ENCODE measurements at places on chromosomes 4 and X.

DNA sequence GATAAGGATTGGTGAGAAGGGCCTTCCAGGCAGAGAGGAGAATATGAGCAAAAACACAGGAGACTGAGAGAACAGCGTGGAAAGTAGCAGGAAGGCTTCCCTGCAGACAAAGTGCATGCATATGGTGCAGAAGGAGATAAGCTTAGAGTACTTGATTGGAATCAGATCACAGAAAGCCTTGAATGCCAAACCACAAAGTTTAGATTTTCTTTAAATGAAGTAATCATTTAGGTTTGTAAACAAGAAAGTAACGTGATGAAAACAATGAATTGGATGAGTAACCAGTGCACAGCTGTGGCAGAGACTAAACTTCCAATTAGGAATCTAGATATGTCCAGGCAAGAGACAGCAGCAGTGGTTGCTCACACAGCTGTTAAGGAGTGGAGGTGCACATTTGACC lies 83.8 kb upstream of the C1QTNF7 start:
- peak; percentile 94 for DNase-seq

DNA sequence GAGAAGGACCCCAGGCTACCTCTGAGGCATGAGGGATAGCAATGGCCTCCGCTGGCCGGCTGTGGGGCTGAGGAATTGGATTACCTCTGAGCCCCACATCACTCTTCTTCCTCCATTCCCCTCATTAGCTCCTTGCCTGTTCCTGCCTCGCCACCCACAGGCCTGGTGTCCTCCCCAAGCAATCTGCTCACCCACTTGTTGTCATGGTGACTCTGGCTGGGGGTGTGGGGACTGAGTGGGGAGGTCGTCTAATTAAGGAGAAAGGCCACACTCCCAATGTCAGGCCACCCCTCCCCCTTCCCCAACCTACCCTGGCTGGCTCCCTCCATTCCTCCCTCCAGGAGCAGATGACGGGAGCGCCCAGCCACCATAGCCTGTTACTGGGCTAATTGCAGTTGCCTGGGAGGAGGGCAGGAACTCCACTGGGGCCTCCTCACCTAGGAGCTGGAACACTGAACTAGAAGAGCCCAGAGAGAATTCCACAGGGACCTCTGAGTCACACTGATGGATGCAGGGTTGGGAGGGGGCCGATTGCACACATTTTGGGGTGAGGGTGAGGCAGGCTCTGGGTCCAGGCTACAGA lies 20.7 kb downstream of the NALF2 start:
- no peak for DNase-seq

GRCh38 chr4:150402871-150403272 lies 179.1 kb upstream of the MAB21L2 start:
- no peak for DNase-seq

DNA sequence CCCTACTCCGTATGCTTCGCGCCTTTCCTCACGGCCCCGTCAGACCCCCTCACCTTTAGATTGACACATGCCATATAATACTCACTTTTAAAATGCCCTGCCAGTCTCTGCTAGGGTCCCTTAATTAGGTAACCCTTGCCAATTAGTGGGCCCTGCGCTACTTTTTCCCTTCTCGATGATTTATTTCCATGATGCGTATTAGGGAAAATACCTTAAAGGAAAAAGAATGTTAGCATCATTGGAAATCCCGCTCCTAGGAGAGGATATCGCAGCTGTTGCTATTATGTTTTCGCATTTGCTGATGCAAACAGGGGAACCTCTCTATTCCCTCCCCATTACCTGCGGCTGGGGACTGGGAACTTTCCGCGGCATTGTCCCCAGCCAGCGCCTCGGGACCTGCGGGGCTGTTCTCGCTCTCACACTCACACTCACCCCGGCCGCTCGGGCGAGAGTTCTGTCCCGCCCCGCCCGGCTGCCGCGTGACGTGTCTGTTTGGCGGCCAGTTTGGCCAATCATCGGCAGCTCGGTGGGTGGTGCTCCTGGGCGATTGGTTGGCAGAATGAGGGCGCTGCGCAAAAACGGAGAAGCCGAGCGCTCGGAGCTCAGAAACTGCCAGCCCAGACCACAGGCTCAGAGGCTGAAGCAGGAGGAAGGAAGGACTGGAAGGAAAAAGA lies at the start of gene PCDH10:
Gene PCDH10 (plus strand): TSS at position 605 of the 674 bp plus-strand sequence. CDS start 847 bp downstream, outside the sequence.
- DNase-seq = peak; percentile 96

DNA sequence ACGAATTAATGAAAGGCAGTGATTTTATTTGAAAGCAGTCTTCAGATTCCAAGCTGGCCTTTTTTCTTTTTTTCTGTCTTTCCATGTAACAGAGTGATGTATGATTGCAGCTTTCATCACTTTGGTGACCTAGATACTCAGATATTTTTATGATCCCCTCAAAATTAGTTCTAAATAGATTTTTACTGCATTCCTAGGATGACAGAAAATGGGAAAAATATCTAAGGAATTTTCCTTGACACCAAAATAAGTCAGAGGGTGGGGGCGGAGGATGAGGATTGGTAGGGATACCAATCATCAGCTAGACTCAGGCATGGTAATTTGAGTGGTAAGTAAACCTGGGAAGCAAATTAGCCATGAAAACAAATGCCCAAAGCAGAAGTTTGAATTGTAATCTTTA lies 11.9 kb upstream of the HMGB2 start:
- peak; percentile 5 for DNase-seq

DNA sequence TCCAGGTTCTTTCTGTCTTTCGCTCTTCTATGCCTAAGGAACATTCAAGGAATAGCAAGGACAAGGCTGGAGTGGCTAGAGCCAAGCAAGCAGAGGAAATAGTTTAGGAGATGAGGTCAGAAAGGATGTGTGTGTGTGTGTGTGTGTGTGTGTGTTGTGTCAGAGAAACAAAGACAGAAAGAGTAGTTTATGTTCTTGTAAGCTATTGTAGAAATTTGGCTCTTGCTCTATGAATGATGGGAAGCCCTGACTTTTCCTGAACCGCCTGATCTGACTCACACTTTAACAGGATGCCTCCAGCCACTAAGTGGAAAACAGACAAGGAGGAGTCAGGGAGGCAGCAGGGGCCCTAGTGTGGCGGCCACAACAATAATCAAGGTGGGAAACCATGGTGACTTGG lies 39.7 kb downstream of the LGI2 start:
- peak; percentile 56 for DNase-seq

- DNase-seq = no peak
These were observed 96.0 kb downstream of the FANCB start for GRCh38 chrX:14776901-14777300.

DNA sequence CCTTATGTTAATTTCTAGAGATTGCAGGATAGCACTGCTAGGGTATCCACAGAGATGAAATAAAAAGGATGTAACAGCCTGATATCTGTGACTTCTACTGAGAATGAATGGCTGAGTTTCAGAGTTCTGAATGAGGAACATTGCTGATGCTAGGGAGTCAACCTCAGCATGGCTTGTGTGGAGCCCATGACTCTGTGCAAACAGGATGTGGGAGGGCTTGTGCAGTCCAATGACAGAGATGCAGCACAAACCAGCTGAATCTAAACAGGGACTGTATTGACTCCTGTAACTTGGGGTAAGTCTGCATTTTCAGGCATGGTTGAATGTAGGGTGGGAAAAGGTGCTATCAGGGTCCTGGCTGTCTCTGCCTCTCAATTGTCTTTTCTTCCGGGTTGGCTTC lies 5.3 kb upstream of the RASL11B start:
- no peak for DNase-seq

- DNase-seq = no peak
These were observed 565.2 kb upstream of the SLIT2 start for GRCh38 chr4:19686456-19686855.

- no peak for DNase-seq
These were observed 246.8 kb upstream of the NWD2 start for GRCh38 chr4:36997727-36998126.

All from mesenchymal stem cell (in vitro differentiated cells and primary cell).